HT1080 (cell line): ENCODE measurements at places on chromosomes 1 and 21.

- DNase-seq: no peak
Measured at GRCh38 chr1:78641558-78641957, 8.1 kb upstream of the IFI44 start.

GRCh38 chr1:159587461-159587951 lies at the start of gene APCS:
Gene APCS, plus strand, starts transcription at chr1:159587826. Its CDS starts 96 bp downstream, at chr1:159587922.
- no peak for DNase-seq

GRCh38 chr1:61158591-61158990 lies 76.2 kb downstream of the NFIA start:
- DNase-seq: no peak

GRCh38 chr1:230317823-230318819 lies 108.0 kb downstream of the PGBD5 start:
- DNase-seq: no peak

DNA sequence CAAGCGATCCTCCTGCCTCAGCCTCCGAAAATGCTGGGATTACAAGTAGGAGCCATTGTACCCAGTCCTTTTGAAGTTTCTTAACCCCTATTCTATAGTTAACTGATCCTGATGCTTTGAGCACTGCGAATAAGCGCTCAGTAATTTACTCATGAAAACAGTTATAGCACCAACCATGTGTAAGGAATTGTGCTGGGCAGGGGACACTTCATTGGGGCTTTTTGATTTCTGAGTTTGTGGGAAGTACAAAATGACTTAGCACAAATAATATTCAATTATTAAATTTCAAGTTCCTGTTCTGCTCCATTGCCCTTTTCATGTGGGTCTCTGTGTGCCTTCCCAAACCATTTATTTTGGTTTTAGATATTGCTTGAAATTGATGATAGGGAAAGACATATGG lies 6.2 kb upstream of the HIPK1 start:
- no peak for DNase-seq

DNA sequence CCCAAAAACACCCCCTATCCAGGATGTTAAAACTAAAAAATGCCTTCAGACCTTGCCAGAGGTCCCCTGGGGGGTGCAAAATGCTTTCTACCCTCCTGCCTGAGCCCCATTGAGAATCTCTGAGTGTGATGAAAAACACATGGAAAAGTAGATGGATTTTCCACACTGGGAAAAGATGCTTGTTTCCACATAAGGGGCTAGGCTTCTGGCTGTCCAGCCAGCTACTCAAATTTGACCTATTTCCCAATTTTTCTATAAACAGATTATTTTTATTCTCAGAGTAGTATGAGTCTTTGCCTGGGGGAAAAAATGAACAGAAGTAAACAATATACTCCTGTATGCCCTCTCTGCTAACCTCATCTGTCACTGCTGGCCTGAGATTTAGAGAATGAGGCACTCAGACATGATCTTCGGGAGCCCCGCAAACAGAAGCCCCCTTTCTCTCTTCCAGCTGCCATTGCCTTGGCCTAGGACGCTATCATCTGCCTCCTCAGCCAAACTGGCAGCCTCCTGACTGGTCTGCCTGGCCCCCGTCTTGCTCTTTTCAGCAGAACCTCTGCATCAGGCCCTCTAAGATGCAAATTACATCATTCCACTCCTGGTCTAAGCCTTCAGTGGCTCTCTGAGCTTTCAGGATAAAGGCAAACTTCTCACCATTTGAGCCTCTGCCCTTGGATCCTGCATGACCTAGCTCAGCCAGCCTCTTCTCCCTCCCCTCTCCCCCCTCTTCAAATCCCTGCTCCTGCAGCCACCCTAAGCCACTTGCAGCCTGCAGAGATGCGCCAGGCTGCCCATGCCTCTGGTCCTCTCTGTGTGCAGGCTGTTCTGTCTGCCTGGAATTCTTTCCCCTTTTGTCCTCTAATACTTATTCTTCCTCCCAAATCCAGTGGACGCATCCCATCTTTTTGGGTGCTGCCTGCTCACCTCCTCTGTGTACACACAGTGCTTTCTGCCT lies 39.7 kb upstream of the TMEM125 start:
- no peak for DNase-seq

DNA sequence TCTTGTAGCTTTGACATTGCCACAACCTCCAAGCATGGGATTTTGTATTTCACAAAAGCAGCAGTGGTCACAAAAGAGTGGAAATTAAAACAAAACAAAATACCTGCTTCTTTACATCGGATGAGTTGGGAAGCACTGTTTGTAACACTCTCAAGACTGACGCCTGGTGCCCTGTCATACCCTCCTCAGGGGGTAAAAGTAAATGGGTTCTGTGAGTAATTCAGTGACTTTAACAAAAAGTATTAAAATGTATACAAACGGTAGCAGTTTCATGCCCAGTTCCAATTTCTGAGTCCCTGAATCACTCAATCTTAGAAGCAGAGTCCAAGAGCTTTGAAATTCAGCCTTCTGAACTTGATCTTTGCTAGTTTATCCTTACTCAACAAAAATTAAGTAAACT lies 152.5 kb downstream of the TIAM1 start:
- no peak for DNase-seq

- no peak for DNase-seq
Measured at GRCh38 chr1:91948501-91949355, 473 bp upstream of the BRDT start.

GRCh38 chr1:51170342-51170741 lies 65.7 kb upstream of the RNF11 start:
- DNase-seq: peak; percentile 87

- DNase-seq: no peak
Measured at GRCh38 chr21:33397717-33398116, 5.5 kb upstream of the IFNGR2 start.
